ENCODE measurements at places on chromosomes 11 and 22.

DNA sequence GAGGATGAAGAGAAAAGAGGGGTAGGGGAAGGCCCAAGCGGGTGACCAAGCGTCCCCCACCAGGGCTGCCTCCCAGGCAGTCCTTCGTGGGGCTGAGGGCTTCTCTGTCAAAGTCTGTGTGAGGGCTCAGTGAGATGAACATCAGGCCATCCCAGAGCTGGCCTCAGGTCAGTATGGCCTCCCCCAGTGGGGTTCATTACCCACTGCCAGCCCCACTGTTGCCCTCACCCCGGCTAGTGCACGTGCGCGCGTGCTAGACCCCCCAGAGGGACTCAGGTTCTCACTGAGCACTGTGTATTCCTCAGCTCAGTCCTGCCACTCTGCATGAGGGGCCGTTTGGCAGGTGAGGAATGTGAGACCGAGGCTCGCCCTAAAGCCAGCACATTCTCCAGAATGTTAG is 3.3 kb downstream of the KDELR3 start:
- no peak for DNase-seq

DNA sequence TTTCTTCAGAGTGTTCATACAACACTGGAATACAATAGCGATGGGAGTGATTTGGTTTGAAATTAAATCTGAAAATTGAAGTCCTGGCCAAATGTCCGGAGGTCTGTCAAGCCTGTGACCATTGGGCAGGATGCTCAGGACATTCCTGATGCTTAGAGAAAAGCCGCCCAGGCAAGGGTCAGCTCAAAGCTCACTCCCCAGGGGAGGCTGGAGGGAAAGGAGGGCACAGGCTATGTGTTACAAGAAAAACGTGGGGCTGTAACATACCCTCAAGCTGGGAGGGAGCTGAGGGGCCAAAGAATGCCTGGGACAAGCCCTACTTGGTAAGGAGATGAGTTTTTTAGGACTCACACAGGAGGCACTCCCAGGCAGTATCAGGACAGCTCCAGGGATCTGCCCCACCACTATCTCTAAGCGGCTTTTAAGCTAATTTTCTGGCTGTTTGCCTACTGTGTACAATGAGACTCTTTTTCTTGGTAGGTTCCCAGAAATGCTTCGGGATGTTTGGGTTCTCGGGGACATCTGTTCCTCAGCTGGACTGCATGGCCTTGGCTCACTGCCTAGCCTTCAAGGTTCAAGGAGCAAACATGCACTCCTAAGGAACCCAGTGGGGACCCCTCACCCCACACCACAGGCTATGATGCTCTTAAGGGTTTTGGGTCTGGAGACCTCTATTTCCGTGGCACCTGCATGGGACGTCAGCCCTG is 500.1 kb downstream of the BRD1 start:
- no peak for DNase-seq

- no peak for DNase-seq
Observed at GRCh38 chr11:9784602-9785315, 120.9 kb downstream of the SWAP70 start.

DNA sequence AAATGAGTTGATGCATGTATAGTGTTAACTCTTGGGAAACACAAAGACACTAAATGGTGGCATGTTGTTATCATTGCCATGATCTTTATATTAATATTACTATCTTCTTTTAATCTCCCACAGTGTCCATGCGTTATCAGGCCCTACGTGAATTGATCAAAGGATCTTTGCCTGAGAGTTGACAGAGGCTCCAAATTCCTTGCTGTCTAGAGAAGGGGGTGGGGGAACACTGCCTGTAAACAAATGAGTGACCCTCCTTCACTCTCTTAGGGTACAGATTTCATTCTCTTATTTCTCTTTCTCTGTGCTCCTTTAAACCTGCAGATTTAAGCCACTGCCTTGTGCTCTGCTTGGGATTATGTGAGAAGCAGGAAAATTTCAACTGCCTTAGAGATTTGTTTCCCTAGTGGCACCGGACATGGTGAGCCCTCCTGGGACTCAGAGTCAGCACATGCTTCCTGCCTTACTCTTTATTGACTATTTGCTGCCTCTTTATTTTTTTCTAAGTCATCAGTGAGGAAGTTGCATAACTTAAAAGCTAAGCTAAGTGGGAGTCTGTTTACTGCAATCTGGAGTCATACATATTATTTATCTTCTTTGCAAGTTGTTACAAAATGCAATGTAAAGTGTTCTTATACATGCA is 122.9 kb downstream of the MAML2 start:
- DNase-seq = no peak

- no peak for DNase-seq
Observed at GRCh38 chr22:30204742-30205111, 41.8 kb downstream of the LIF start.

DNA sequence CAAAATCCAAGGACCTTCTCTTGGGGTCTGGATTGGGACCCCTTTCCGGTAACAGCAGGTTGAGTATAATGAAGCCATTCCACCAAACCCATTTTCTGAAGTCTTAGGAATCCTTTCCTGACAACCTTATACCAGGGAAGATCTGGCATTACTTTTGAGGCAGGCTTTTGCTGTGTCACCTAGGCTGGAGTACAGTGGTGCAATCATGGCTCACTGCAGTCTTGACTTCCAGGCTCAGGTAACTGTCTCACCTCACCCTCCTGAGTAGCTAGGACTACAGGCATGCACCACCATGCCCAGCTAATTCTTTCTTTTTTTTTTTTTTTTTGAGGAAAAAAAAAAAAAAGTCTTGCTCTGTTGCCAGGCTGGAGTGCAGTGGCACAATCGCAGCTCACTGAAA is 55.8 kb upstream of the TREH start:
- DNase-seq = no peak

DNA sequence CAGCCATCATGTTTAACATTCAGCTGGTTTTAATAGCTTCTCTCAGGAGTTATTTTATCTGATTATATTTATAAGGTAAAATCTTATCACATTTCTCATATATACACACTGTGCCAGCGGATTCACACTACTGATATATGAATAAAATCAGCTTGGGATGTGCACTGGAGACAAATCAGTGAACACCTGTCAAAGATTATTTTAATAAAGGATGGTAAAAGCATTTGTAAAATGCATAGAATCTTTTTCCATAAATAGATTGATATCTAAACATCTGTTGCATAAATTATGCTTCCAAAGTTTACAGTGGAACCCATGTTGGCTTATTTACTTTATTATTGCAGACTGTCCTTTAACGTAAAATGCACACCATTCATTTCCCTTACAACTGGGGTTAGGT is 1125.8 kb upstream of the CNTN5 start:
- no peak for DNase-seq
